Mammary epithelial cell (primary cell): ENCODE measurements at places on chromosomes 6 and 20.

GRCh38 chr6:2866171-2866846, 24.6 kb upstream of the SERPINB1 start:
- DNase-seq, result peak; percentile 37

GRCh38 chr20:32702706-32703425, 29.1 kb upstream of the C20orf203 start:
- DNase-seq, result no peak

GRCh38 chr6:157556671-157557430, 175.9 kb downstream of the ZDHHC14 start:
- DNase-seq, result no peak

- no peak for DNase-seq
These were observed 12.4 kb upstream of the NPBWR2 start for GRCh38 chr20:64119681-64120341.

- no peak for DNase-seq
These were observed 5.7 kb upstream of the USP49 start for GRCh38 chr6:41900861-41901260.

GRCh38 chr6:38283734-38284362, 355.9 kb downstream of the BTBD9 start:
- peak; percentile 72 for DNase-seq

- no peak for DNase-seq
These were observed 937 bp downstream of the TAF8 start for GRCh38 chr6:42051268-42051653.

DNA sequence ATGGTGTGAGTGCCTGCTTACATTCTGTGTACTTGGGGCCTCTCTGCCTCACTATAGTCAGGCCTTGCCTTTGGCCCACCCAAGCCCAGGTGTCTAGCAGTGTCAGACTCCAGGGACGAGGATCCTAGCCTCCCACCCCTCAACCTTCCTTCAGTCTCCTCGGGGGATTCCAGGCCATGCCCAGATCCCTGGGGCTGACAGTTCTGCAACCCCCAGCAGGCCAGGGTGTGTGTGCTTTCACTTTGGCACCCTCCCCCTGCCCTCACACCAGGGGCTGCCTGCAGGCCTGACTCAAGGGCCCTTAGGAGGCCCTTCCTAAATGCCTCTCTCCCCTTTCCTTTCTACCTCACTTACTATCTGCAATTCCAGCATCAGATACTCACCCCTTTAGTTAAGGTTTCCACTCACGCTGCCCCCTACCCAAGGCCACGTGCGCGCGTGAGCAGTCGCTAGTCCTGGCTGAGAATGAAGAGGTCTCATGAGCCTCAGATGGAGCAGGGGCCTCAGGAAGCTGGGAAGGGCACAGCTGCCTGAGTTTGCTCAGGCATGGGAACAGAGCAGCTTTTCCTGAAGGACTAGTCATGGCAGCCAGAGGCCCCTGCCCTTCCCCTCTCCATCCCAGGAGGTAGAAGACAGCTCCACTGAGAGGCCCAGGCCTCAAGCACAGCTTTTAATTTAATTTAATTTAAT, 859 bp upstream of the CLPS start:
- no peak for DNase-seq

GRCh38 chr6:41502566-41502916, 43.6 kb upstream of the FOXP4 start:
- DNase-seq, result no peak

DNA sequence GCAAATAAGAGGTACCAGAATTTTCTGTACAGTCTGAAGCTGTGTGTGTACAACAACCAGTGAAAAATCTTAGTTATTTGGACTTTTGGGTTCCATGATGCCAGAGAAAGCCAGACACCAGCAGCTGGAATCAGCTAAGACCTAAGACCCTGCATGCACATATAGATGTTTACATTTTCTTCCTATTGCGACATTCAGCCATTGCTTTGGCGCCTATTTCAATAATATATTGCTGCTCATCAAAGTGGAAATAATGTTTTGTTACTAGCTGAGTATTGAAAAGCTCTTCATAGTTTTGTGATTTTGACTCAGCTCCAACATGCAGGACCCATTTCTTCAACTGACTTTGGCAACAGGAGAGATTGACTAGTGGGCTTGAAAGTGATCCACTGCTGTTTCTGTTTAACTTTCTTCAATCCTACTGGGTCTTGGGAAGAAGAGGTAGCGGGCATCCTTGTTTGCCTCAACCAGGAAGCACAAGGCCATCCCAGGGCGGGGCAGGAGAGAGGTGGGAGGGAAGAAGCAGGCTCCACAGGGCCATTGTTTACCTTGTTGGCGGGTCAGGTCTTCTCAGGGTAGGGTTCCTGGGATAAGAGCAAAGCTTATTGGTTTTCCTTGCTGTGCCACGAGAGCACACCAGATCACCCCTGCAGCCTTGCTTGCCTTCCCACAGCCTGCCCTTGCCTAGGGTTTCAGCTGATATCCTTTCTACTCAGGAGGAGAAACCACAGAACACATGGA, 101.3 kb upstream of the ESR1 start:
- DNase-seq, result no peak

- no peak for DNase-seq
These were observed 236.1 kb downstream of the PACRG start for GRCh38 chr6:162963861-162964260.

- DNase-seq, result no peak
These were observed 77.3 kb downstream of the DNAAF9 start for GRCh38 chr20:3330046-3330741.

GRCh38 chr6:146543940-146544615, 445 bp downstream of the RAB32 start:
- DNase-seq, result peak; percentile 48

DNA sequence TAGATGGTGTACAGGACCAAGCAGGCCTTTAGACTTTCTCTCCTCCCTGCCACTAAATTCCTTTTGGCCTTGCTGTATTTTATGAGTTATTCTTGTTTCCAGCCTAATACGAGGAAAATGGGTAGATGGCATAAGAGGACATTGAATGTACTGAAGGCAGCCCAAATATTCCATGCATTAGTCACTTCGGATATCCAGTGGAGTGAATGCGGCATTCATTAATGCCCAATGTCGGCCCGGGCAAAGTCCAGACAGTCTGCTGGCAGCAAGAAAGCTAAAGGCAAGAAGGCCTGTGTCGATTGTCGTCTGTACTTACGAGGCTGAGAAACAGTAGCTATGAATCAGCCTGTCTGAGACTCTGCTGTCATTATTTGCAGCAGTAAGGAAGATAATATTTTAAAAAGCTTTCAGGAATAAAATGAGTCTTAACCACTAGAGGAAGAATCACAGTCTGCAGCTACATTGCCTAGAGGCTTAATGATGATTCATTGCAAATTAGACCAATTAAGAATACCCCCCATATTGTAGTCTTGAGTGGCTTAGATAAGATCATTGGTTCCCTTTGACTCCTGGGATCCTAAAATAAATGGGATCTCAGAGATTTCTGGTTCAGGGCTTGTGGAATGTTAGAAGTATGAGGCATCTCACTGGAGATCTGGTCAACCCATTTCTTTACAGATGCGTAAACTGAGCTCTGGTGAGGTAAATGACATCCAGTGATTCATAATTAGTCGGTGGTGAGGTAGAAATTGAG, 534.1 kb upstream of the JAG1 start:
- DNase-seq, result peak; percentile 96

GRCh38 chr6:3848925-3849605, at the start of gene FAM50B:
Gene FAM50B (plus strand): TSS chr6:3849373. CDS start chr6:3849812, 439 bp downstream.
- peak; percentile 81 for DNase-seq

DNA sequence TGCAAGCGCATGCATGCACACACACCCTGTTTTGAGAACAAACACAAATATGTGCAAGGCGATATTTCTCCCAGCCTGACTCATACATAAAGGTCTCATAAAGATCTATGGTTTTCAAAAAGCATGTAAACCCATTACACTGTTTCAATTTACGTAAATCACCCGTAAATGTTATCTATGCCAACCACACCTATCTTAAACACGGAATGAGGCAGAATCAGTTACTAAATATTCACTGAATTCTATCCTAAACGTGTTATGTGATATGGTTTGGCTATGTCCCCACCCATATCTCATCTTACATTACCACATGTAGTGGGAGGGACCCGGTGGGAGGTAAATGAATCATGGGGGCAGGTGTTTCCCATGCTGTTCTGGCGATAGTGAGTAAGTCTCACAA, 621.6 kb downstream of the KIF16B start:
- peak; percentile 37 for DNase-seq

DNA sequence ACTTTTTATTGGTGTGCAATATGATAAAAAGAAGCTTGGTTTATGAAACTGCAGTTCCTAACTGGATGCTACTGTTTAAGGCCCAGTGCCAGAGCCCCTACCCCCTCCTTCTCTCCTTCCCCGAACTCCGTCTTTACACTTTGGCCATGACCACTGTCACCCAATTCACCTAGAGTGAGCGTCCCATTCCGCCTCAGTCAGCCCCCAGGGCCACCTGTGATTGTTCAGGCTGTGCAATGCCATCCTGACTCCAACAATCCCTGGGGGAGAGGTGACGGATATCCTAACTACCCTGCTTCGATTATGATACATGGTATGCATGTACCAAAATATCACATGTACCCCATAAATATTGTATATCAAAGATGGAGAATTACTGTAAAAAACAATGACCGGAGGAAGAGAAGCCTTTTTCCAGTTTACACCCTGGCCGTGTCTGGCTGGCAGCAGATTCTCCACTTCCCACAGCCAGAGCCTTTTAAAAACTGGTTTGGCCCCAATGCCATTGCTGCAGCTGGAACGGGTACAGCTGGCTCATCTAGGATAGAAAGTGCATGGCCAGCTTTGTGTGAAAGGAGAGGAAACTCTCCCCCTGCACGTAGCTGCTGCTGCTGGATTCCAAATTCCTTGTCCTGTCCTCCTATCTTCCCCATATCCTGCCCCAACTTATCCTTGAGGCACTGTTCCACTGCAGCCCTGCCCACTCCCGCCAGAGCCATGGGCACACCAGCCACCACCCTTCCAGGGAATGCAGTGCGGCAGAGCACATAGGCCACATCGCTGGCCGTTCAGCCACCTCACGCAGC, 99.7 kb downstream of the JPH2 start:
- DNase-seq, result no peak

DNA sequence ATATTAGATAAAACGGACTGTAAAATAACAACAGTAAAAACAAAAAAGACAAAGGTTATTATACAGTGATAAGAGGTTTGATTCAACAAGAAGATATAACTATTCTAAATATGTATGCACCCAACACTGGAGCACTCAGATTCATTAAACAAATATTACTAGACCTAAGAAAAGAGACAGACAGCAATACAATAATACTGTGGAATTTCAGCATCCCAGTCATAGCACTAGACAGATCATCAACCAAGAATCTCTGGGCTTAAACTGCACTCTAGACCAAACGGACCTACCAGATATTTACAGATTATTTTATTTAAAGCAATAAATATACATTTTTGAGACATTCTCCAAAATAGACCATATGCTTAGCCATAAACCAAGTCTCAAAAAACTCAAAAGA, 263.8 kb downstream of the C6orf118 start:
- no peak for DNase-seq

DNA sequence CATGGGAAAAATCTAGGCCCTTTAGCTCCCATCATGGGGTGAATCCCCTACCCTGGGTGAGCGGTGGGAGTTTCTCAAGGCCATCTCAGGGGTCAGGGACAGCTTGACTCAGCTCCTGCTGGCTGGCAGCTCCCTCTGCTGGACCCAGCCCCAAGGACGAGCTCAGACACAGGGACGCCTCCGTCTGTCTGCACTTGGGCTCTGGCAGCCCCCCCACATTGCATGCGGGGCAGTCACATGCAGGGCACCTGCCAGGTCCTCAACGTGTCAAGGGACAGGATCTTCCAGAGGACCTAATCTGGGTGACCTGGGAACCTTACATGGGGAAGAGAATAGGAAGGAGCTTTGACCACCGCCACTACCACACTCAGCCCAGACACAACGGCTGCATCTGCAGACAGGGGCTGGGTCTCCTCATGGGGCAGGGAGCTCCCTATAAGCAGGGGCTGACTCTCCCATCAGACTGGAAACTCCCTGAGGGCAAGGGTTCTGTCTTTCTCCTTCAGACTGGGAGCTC, 173.4 kb downstream of the MRPL14 start:
- DNase-seq, result no peak

- DNase-seq, result peak; percentile 88
These were observed 42.3 kb downstream of the SLC22A23 start for GRCh38 chr6:3414327-3415081.

DNA sequence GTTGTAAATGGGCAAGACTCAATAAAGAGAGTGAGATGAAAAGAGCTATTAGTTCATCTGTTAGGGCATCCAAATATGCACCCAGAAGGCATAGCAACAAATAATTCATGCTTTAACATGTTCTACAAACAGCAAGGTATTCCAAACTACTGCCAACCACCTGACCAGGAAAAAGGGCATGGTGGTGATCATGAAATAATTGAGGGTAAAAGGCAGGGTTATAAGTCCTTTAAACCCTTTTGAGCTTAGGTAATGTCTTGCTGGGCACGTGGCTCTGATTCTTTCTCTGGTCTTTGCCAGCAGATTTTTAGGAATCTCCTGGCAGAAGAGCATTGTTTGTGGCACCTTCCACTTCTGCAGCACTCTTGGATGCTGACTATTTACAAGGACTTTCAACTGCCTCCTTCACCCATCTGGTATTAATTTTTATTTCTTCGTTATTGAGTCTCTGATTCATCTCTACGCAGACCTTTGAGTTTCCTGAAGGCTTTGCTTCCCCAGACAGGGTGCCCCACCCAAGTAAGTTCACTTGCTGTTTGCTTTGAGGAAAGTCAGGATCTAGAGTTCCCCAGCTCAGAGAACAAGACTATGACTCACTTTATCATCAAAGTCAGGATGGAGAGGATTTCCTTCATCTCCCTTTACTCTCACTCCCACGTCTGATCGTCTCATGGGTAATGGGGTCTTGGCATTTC, 83.4 kb upstream of the NEDD9 start:
- peak; percentile 93 for DNase-seq

GRCh38 chr20:63750807-63751470, 11.4 kb downstream of the SLC2A4RG start:
- DNase-seq, result no peak

GRCh38 chr6:18329776-18330175, 57.4 kb upstream of the RNF144B start:
- no peak for DNase-seq
